ENCODE measurements at places on chromosomes 7 and 10. TPM values are rescaled to one million over a fixed set of nuclear protein-coding genes. Genes with fewer than 3 reads are reported as not detected.

EBLN1 gene
- total RNA-seq = 0.09 TPM

OR2A1 gene
- total RNA-seq = 0.13 TPM

ADCYAP1R1 gene
- 5.8 TPM for total RNA-seq

PKD2L1 gene
- 0.04 TPM for total RNA-seq

CALML3 gene
- not detected for total RNA-seq

LRRC61 gene
- total RNA-seq = 3.6 TPM

FZD1 gene
- total RNA-seq = 12.5 TPM

TSPAN12 gene
- total RNA-seq = 46.0 TPM

ZNF853 gene
- 7.2 TPM for total RNA-seq

Measured in muscle of leg (tissue), 16 donors.